RWPE2 (cell line): ENCODE measurements at places on chromosomes 1 and 21.
A peak's percentile ranks its signal among the peaks of the same experiment; 100 is the strongest.

DNA sequence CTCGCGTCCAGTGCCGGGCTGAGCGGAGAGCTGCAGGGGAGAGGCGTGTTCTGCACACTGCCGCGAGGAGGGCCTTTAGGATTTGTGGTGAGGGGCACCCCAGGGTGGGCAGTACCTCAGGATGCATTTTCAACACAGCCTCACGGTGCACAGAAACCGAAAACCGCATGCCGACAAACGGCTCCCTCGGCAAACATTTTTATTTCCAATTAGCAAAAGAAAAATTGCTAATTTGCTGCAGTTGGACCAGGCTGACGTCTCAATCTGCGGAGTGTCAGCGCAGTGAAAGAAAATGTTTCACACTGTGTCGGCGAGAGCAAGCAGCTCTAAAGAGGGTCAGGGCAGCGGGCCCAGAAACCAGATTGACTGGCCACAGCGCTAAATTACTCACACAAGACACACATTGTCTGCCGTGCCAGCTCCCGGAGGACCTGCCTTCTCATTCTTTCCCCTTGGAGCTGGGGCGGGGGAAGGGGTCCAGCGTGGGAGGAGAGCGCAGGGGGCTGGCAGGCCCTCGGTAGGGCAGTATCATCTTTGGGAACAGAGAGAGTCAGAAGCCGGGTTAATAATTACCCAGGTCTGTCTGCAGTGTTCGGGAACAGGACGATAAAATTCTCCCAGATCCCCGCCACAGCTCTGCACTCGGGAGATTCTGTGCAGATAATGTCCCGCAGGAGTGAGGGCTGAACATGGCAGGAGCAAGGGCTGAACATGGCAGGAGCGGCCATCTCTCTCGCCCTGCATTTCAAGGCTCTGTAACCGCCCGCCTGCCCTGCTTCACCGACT is 150.2 kb downstream of the PRDM16 start:
- H3K4me3 ChIP-seq: no peak overlapping the region
- peaks cover 29% of the 10 kb centered on the region for H3K27me3 ChIP-seq
- no peak overlapping the region for H3K27ac ChIP-seq

GRCh38 chr1:171805395-171806115 is 24.1 kb downstream of the METTL13 start:
- H3K36me3 ChIP-seq: no peaks in the 10 kb centered on the region
- H3K27ac ChIP-seq: no peak overlapping the region
- no peak for DNase-seq
- H3K4me3 ChIP-seq: no peak overlapping the region
- H3K27me3 ChIP-seq: no peaks in the 10 kb centered on the region

DNA sequence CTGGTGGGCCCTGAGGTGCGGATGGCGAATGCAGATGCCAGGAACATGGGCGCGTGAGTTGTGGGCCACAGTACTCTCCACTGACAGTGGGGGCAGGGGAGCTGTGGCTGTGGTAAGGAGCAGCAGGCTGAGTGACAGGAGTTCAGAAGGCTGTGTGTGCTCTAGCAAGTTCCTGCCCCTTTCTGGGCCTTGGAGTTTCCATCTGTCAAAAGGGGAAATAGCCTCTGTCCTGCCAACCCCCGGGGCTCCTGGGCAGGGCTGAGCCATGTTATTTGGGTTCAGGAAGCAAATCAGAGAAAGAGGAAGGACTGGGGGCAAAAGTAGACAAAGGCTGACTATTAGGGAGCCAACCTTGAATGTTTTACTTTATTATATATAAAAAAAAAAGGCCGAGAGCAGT is 19.5 kb upstream of the MFN2 start:
- H3K27me3 ChIP-seq: no peaks in the 10 kb centered on the region
- no peaks in the 10 kb centered on the region for H3K4me1 ChIP-seq
- no peak overlapping the region for H3K4me3 ChIP-seq
- H3K36me3 ChIP-seq: peaks cover 71% of the 10 kb centered on the region
- no peak overlapping the region for H3K27ac ChIP-seq

GRCh38 chr1:8422510-8423268 is 104.8 kb downstream of the SLC45A1 start:
- H3K27me3 ChIP-seq: no peaks in the 10 kb centered on the region
- peak overlapping the region; percentile 89 for H3K27ac ChIP-seq
- DNase-seq: no peak

GRCh38 chr1:22772014-22772413 is 61.4 kb downstream of the EPHB2 start:
- H3K4me3 ChIP-seq: no peak overlapping the region
- no peak overlapping the region for H3K27ac ChIP-seq
- H3K4me1 ChIP-seq: no peaks in the 10 kb centered on the region
- no peaks in the 10 kb centered on the region for H3K36me3 ChIP-seq
- no peaks in the 10 kb centered on the region for H3K27me3 ChIP-seq

GRCh38 chr21:44529503-44530125 is 10.4 kb downstream of the KRTAP10-1 start:
- no peaks in the 10 kb centered on the region for H3K27me3 ChIP-seq
- H3K4me3 ChIP-seq: no peak overlapping the region
- H3K4me1 ChIP-seq: no peaks in the 10 kb centered on the region
- DNase-seq: no peak
- no peaks in the 10 kb centered on the region for H3K36me3 ChIP-seq

GRCh38 chr1:210303391-210303790 is 25.3 kb upstream of the HHAT start:
- H3K27ac ChIP-seq: no peak overlapping the region
- no peak overlapping the region for H3K4me3 ChIP-seq
- no peaks in the 10 kb centered on the region for H3K27me3 ChIP-seq
- no peaks in the 10 kb centered on the region for H3K36me3 ChIP-seq
- no peaks in the 10 kb centered on the region for H3K4me1 ChIP-seq
- DNase-seq: no peak

DNA sequence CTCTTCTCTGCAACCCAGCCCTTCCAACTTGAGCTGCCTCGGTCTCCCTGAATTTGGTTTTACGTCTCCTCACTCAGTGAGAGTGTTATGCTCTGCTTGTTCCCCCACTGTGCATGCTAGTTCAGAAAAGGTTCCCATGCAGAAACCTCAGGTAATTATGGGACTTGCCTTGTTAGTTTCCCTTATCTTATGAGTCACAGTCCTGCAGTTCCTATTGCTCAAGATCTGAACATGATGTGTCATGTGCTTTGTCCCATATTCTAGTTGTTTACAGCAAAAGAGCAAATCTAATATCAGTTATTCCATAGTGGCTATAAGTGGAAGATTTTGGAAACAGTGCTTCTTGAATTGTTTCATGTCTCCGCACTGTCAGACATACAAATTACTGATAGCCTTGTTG is 74.4 kb downstream of the DUSP10 start:
- H3K27me3 ChIP-seq: no peaks in the 10 kb centered on the region
- no peak for DNase-seq
- H3K27ac ChIP-seq: no peak overlapping the region
- H3K36me3 ChIP-seq: no peaks in the 10 kb centered on the region
- H3K4me3 ChIP-seq: no peak overlapping the region

- H3K27ac ChIP-seq: no peak overlapping the region
- no peak for DNase-seq
- H3K27me3 ChIP-seq: no peaks in the 10 kb centered on the region
- H3K36me3 ChIP-seq: no peaks in the 10 kb centered on the region
- peaks cover 3% of the 10 kb centered on the region for H3K4me1 ChIP-seq
- H3K4me3 ChIP-seq: no peak overlapping the region
These were observed 9.8 kb upstream of the NOS1AP start for GRCh38 chr1:162059721-162060120.

GRCh38 chr1:172883844-172884243 is 166.9 kb downstream of the TNFSF18 start:
- H3K27ac ChIP-seq: no peak overlapping the region
- peaks cover 13% of the 10 kb centered on the region for H3K4me1 ChIP-seq
- no peak for DNase-seq
- no peaks in the 10 kb centered on the region for H3K27me3 ChIP-seq
- H3K36me3 ChIP-seq: no peaks in the 10 kb centered on the region
- H3K4me3 ChIP-seq: no peak overlapping the region

DNA sequence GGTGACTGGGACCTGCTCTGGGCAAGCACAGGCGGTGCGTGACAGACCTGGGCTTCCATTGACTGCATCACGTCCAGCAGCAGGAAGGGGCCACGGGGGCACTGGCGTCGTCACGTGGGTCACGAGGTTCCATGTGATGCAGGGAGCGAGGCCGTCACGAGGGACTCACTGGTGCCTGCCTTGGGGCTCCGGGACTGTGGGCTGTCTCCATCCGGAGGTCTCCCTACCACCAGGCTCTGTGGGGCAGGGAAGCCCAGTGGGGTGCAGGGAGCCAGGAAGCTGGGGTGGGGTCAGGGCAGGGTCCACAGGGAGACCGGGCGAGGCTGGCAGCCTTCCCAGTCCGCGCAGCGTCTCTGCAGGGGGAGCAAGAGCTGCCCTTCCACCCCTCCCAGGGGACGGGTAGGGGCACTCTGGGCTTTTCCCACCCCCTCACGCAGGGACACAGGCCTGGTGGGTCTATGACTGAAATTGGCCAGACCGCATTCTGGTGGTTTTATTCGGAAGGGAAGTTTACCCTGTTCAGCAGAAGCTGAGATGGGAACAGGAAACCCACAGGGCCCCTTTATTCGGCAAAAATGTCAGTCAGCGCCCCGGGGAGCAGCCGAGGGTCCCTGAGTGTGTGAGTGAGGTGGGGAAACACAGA is 416 bp upstream of the TNFRSF14 start:
- no peaks in the 10 kb centered on the region for H3K36me3 ChIP-seq
- H3K27ac ChIP-seq: peak overlapping the region; percentile 38
- peaks cover 5% of the 10 kb centered on the region for H3K4me1 ChIP-seq

DNA sequence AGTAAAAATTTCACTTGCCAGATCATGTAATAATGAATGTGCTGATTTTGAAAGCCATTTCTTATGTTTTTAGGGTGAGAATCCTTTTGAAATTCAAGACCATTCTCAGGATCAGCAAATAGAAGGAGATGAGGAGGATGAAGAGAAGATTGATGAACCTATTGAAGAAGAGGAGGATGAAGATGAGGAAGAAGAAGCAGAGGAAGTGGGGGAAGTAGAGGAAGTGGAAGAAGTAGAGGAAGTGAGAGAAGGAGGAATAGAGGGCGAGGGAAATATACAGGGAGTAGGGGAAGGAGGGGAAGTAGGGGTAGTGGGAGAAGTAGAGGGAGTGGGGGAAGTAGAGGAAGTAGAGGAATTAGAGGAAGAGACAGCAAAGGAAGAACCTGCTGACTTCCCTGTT is 32.4 kb downstream of the ZNF326 start:
- peaks cover 79% of the 10 kb centered on the region for H3K36me3 ChIP-seq
- no peak overlapping the region for H3K27ac ChIP-seq
- no peaks in the 10 kb centered on the region for H3K4me1 ChIP-seq
- no peak overlapping the region for H3K4me3 ChIP-seq
- DNase-seq: no peak
- H3K27me3 ChIP-seq: no peaks in the 10 kb centered on the region

DNA sequence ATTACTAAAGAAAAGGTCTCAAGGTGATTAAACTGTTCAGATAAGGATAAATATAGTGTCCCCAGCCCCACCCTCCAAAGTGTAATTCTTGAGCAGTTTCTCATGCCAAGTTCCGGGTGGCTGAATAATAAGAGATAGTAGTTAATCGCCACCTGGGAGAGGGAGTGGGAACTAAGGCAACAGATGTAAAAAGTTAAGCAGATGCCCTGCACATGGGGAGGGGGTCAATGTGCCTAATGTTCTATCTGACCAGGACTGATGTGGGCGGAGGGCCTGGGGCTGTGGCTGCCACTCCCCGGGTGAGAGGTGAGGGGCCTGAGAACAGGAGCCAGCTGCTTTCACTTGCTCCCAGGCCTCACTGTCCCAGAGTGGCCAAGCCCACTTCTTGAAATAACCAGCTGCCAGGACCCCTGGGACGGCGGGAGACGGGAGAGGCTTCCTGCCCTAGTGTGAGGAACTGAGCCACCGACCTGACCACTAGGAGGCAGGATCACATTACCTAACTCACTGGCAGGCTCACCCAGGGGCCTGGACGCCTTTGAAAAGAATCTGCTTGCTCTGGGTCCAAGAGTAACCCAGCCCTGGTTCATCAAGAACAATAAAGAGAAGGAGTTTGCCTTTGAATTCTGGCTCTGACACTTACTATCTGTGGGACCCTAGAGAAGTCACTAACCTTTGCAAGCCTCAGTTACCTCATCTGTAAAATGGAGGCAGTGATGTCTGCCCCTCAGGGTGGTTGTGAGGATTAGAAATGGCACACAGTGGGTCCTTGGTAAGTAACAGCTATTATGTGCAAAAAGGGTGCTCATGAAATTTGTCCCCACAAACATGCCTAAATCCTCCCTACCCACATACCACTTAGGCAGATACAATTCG is 179.2 kb downstream of the ATG4C start:
- H3K4me1 ChIP-seq: no peaks in the 10 kb centered on the region
- H3K27ac ChIP-seq: no peak overlapping the region
- H3K4me3 ChIP-seq: no peak overlapping the region
- no peak for DNase-seq

GRCh38 chr1:94239796-94240195 is 2.4 kb upstream of the ARHGAP29 start:
- no peak for DNase-seq
- H3K36me3 ChIP-seq: peaks cover 30% of the 10 kb centered on the region
- H3K4me3 ChIP-seq: no peak overlapping the region
- peak overlapping the region; percentile 76 for H3K27ac ChIP-seq
- peaks cover 29% of the 10 kb centered on the region for H3K4me1 ChIP-seq
- H3K27me3 ChIP-seq: no peaks in the 10 kb centered on the region

DNA sequence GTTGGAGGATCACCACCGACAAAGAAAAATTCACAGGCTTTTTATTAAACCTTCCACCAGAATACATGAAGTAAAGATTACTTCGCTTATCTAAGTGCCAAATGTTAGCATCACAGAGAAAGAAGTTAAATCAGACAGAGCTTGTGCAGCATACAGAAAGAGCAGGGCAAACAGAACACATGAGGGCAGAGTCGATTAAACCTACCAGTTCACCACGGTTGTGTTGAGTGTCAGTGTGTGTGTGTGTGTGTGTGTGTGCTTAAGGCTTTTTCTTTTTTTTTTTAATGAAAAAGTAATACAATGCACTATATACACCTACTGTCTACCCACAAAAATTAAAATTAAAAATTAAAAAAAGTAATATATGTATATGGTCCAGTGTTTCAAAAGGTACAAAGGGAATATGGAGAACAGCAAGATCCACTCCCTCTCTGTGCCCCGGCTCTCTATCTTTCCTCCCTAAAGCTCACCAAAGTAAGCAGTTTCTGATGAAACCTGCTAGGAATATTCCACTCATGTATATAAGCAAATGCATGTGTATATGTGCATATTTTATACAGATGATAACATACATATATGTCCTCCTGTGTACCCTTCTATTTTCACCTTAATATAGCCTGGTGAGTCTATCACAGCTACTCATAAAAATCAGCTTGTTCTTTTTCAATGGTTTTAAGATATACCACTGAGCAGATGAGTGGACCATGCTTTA is 17.7 kb downstream of the YIPF1 start:
- H3K36me3 ChIP-seq: peaks cover 31% of the 10 kb centered on the region
- no peaks in the 10 kb centered on the region for H3K27me3 ChIP-seq
- no peak overlapping the region for H3K27ac ChIP-seq
- no peaks in the 10 kb centered on the region for H3K4me1 ChIP-seq
- no peak overlapping the region for H3K4me3 ChIP-seq

GRCh38 chr1:34324879-34325440 is 148.3 kb downstream of the C1orf94 start:
- DNase-seq: no peak
- no peak overlapping the region for H3K4me3 ChIP-seq
- no peaks in the 10 kb centered on the region for H3K36me3 ChIP-seq
- no peaks in the 10 kb centered on the region for H3K27me3 ChIP-seq
